Mucosa of descending colon (tissue), 3 donors: ENCODE measurements at places on chromosomes 1 and 21. TPM values are rescaled to one million over a fixed set of nuclear protein-coding genes. Genes with fewer than 3 reads are reported as not detected.

The FYB2 gene
- total RNA-seq = 0.90 TPM

The KCNE1 gene
- 0.32 TPM for total RNA-seq

The S100B gene
- total RNA-seq = 42.2 TPM

The SYCP1 gene
- total RNA-seq = not detected

The CHODL gene
- total RNA-seq = 2.3 TPM

The AVPR1B gene
- 0.89 TPM for total RNA-seq

The SPRR1B gene
- not detected for total RNA-seq

The IGSF9 gene
- total RNA-seq = 70.8 TPM

The CLDN17 gene
- not detected for total RNA-seq

DNA sequence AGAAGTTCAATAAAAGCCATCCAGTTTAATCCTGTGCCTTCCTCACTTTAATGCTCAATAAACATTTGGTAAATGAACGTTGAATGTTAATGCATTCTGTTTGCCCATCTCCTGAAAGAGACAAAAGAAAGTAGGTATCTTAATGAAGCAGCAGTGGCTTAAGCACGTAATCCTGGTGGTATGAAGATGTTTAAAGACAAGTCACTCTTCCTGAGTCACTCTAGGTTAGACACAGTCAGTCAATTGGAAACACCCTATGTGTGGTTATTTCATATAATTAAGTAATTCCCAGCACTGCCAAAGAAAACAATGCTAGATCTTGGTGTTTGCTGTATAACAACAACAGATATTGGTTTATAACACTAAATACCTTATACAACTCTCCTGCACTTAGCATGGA, 334.0 kb upstream of the FMN2 start:
- no peak for DNase-seq

DNA sequence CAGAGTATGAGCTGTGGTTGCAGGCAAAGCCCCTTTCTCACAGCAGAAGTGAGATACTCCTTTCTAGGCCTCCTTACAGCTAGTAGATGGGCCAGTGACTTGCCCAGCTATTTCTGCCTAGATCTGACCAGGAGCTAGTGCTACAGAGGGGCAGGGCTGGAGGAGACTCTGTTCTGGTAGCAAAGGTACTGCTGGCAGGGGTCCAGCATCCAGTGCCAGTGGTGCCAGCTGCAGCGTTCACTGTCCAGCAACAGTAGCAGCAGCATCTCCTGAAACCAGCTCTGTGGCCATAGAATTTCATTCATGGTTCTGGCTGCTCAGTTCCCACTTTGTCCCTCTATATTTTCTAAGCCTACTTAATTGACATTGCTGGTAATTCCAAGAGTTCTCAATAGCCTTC, 62.5 kb upstream of the CNN3 start:
- DNase-seq = peak; percentile 53

GRCh38 chr1:171295821-171296220, 18.2 kb upstream of the FMO4 start:
- no peak for DNase-seq

- DNase-seq = no peak
Observed at GRCh38 chr1:38693031-38693430, 166.5 kb downstream of the RRAGC start.

- DNase-seq = no peak
Observed at GRCh38 chr1:11543392-11543791, 64.4 kb downstream of the DISP3 start.

- peak; percentile 68 for DNase-seq
Observed at GRCh38 chr21:41207401-41208375, 39.7 kb downstream of the BACE2 start.

DNA sequence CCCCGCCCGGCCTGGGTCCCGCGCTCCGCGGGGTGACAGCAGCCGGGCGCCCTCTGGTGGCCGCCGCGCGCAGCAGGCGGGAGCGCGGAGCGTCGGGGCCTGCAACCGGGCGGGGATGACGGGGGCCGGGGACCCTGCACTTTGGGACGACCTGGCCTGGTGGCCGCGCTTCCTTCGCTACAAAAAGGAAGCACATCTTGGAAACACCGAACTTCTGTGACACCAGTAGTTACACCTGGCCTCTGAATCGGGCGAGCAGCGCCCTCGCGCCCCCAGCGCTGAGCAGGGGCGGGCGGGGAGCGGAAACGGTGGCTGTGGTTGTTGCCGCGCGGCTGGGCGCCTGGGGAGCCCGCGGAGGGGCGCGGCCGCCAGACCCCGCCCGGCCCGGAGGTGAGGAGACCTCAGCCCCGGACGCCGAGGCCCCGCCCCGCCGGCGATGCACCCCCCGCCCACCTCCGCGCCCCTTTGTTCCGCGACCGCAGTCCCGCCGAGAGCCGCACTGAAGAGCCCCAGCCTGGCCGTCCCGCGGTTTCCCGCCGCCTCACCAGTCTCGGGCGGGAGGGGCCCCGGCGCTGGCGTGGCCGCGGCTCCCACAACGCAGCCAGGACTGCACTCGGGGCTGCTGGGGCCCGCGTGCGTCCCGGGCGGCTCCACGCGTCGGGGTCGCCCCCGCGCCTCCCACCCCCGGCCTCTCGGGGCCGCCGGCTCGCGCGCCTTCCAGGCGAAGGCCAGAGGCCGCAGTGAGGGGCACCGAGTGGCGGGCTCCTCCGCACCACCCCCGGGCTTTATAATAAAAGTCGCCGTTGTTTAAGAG, 59.3 kb downstream of the H3-3A start:
- DNase-seq = peak; percentile 87

DNA sequence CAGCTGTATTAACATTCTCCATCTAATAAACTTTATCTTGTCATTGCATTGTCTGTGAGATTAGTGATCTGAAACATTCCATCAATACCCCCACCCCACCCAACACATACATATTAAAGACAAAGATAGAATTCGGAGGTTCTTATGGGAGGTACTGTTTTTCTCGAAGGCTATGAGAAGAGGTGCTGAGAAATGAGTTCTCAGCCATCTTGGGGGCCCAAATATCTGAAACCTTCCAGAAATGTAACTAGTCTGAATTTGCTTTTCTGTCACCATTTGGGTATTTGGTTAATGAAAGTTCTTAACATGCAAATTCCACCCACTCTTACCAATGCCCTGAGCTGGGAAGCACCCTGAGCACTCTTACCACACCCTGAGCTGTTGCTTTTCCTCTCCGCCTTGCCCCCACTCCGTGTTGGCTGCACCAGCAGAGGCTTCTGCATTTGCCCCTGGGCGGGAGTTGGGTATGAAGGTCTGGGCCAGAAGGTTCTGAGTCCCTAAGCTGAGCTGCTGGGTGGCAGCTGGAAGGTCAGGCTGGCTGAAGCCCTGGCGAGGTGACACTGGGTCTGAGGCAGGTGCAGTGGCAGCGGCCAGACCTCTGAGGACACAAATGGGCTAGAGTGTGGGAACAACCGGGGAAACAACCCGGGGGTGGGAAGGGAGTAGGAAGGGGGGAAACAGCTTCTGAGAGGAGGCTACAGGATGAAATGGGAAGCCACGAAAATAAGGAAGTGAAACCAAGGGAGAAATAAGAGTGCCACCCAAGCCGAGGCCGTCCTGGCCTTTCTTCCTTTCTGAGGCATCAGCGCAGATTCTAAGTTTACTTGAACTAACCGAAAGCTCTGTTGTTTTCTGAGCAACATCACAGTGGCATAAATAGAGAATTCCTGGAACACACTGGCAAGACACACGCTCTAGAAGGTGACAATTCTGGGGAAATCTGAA, 26.3 kb upstream of the IER5 start:
- DNase-seq = peak; percentile 39

DNA sequence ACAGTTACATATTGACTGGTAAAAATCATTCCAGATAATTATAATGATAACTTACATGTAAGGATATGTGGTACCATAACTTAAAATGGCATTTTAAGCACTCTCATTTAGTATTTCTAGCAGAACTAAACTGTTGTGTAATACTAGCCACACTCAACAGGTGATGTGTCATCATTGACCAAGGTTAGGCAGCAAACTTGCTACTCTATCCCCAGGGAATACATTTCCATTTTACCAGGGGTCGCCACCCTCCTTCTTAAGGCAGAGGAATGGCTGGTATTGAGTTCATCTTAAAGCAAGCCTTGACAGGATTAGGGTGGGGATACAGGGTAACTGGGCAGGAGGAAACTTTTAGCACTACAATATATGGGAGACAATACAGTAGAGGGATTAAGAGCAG, 259.8 kb upstream of the CAMK1G start:
- no peak for DNase-seq

DNA sequence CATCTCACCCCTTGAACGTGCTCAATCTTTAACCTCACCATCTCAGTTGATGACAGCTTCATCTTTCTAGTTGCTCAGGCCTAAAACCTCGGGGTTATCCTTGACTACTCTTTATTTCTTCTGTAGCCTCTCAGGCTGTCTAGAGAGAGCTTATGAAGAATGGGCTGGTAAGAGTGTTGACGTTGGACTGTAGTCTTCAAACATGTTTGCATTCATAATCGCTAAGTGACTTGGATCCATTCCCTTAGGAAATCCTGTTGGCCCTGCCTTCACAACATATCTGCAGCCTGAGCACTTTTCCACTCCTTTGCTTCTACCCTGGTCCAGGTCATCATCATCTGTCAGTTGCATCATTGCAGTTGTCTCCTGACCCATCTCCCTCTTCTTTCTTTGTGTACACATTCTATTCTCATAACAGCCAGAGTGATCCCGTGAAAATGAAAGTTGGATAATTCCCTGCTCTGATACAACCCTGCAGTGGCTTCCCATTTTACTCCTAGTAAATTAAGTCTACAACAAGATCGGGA, 10.5 kb downstream of the UCK2 start:
- no peak for DNase-seq

DNA sequence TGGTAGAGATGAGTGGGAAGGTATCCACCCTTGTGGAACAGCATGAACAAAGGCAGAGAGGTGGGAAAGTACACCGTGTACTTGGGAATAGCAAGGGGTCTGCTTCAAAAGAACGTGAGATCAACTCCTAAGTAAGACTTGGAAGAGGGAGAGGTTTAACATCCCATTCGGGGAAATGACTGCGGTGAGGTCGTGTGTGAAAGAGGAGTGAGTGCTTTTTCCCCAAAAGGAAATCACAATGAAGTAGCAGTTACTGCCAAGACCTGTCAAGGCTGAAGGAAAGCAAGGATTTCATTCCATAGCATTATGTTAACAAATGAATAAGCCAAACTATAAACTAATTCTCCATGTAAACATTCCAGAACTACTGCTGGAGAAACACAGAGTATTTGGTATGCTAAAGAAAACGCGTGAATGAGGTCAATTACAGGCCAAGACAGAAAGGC, 20.0 kb upstream of the SYDE2 start:
- no peak for DNase-seq

GRCh38 chr1:55869065-55869464, 653.9 kb upstream of the USP24 start:
- DNase-seq = no peak

DNA sequence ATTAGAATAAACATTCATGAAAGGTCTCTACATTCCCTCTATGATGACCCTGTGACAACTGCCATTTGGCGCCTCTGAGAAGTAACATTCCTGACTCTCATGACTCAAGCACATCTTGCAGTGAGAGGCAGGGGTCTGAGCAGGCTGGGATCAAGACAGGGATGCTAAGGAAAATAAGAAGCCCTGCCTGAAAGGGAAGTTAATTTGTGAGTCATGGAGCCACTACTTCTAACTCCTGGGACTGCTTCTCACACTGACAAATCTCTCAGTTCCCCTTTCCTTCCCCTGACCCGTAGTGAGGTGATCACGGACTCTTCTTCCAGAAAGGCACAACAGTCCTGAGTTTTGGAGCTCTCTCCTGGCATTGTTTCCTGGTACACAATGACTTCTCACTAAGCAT, 231.9 kb downstream of the TNR start:
- DNase-seq = no peak

DNA sequence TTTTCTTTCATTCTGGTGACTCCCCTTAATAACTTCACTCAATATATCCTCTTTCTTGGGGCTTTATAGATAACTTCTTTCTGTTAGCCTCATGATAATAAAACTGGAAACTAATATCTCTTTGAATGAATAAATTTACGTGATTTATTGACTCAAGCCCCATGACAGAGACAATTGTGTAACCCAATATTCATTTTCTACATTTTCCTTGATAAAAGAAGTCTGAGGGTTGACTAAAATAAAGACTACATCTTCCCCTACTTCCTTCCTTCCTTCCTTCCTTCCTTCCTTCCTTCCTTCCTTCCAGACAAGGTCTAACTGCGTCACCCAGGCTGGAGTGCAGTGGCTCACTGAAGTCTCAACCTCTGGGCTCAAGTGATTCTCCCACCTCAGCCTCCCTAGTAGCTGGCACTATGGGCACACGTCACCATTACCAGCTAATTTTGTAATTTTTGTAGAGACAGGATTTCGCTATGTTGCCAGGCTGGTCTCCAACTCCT, 85.1 kb downstream of the CYYR1 start:
- DNase-seq = no peak

DNA sequence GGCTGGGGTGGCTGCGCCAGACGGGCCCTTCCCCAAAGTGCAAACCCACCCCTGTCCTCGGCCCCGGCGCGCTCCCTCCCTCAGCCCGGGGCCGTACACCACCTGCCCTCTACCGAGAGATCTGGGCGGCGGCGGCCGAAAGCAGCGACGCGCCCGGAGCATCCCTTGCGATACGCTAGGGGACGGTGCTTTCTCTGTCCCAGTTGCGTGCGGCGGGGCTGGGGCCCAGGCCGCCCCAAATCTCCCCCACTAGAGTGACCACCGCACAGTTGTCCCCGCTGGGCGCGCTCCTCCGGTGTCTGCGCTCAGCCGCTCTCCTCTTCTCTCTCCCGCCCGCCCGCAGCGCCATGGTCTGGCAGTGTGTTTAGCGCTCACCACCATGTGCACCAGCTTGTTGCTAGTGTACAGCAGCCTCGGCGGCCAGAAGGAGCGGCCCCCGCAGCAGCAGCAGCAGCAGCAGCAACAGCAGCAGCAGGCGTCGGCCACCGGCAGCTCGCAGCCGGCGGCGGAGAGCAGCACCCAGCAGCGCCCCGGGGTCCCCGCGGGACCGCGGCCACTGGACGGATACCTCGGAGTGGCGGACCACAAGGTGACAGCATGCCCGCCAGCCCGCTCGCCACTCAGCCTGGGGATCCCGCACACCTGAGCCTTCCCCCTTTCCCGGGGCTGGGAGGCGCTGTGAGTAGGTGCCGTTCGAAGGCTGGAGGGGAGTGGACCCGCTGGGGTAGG, 1.0 kb downstream of the ST6GALNAC5 start:
- no peak for DNase-seq

- DNase-seq = peak; percentile 33
Observed at GRCh38 chr1:119286587-119287181, 81.9 kb upstream of the HAO2 start.

DNA sequence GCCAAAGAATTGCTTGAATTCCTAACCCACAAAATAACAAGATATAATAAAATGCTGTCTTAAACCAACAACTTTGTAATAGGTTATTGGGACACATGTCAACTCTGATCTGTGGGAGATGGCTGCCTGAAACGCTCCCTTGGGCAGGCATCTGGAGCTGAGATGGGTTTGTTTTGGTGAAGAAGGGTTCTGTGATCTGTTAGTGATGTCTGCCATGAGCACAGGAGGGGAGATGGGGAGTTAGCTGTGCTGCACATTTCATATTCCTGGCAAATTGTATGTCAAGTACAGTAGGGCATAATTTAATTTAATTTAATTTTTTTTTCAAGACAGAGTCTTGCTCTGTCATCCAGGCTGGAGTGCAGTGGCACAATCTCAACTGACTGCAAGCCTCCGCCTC, 34.2 kb upstream of the IFNLR1 start:
- no peak for DNase-seq
